ENCODE measurements at places on chromosomes 7 and 10. TPM values are rescaled to one million over a fixed set of nuclear protein-coding genes. Genes with fewer than 3 reads are reported as not detected.

AHR gene
- 7.3 TPM for polyA plus RNA-seq

MINDY4 gene
- 1.0 TPM for polyA plus RNA-seq

CREB5 gene
- not detected for polyA plus RNA-seq

SLC26A5 gene
- not detected for polyA plus RNA-seq

RNF32 gene
- 0.40 TPM for polyA plus RNA-seq

LYZL2 gene
- polyA plus RNA-seq, result not detected

DNA sequence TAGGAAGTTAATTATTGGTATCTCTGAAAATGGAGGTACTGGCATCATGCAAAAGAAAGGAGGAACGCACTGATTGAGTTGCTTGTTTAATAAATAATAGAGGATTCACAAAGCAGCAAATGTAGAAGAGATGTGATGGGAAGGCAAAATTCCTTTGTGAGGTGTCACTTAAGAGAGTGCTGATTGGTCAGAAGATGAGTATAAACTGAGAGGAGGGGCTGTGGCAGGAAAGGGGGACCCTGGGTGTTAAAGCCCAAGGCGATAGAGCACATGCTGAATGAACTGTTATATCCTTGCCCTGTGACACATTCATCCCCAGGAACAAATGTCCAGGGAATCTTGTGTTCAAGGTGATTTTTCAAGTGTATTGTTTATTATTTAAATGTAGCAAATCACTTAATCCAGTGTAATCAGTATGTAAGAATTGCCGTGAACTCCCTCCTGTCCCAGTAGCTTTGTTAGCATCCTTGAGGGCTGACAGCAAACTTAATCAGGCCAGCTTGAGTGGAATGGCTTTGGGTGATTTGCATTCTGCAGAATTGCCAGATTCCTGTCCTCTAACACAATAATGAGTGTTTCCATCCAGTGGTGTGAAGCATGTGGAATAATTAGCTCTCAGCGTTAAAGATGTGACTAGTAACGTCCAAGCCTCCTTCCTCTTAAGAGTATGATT lies 111.9 kb downstream of the CHN2 start:
- H3K27ac ChIP-seq, result no peak overlapping the region
- no peaks in the 10 kb centered on the region for H3K27me3 ChIP-seq
- H3K36me3 ChIP-seq, result no peaks in the 10 kb centered on the region
- H3K4me3 ChIP-seq, result no peak overlapping the region
- DNase-seq, result no peak
- no peaks in the 10 kb centered on the region for H3K4me1 ChIP-seq

DNA sequence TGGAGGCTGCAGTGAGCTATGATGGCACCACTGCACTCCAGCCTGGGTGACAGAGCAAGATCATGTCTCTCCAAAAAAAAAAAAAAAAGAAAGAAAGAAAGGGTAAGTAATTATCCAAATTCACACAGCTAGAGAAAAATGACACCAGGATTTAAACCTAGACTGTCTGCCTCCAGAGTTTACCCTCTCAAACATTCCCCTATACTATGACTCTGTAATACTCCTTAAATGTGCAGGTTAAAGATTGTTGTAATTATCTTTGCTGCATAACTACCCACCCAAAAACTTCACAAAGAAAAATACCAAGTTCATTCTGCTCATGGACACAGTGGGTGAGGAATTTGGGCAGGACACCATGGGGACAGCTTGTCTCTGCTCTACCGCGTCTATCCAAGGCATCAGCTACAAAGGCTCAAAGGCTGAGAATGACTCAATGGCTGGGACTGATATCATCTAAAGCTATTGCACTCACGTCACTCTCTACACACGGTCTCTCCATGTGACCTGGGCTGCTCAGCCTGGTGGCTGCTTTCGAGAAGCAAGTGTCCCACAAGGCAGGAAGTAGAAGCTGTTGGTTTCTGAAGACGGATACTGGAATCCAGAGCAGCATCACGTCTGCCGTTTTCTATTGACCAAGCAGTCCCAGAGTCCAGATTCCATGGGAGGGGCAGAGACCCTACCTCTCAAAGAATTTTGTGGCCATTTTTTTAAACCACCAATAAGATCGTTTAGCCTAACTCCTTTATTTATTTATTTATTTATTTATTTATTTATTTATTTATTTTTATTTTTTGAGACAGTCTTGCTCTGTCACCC lies 185.7 kb upstream of the AUTS2 start:
- H3K4me3 ChIP-seq, result no peak overlapping the region
- DNase-seq, result peak; percentile 1
- H3K27ac ChIP-seq, result no peak overlapping the region

GRCh38 chr10:24931236-24931635 lies 21.2 kb downstream of the PRTFDC1 start:
- H3K4me3 ChIP-seq, result no peak overlapping the region
- no peaks in the 10 kb centered on the region for H3K27me3 ChIP-seq
- H3K27ac ChIP-seq, result no peak overlapping the region
- H3K4me1 ChIP-seq, result peaks cover 5% of the 10 kb centered on the region

DNA sequence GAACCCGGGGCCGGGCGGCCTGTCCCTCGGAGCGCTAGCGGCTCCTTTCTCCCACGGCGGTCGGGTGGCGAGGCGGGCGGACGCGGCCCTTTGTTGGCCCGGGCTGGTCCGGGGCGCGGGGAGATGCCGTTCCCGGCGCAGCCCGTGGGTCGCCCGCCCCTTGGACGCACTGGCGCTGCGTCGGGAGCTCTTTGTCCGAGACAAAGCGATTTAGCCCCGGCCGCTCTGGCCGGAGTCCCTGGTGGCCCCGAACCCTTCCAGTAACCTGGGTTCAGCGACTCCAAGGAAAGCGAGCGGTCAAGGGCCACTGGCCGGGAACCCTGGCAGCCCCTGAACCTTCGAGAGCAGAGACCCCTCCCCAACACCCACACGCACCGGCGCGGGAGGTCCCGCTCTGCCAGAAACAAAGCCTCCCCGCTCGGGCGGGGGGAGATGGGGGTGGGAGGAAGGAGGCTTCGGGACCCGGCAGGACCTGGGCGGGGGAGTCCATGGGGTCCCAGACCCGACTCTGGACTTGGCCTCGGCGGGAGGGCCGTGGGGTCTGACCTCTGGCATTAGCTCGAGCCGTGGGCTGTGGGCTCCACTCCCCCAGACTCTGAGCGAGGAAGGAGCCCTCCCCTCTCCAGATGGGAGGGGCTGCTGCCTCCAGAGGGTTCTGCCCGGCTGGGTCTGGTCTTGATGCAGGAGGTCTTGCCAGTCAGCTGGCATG lies 836 bp downstream of the DPYSL4 start:
- H3K4me3 ChIP-seq, result no peak overlapping the region
- no peak for DNase-seq
- H3K27ac ChIP-seq, result no peak overlapping the region
- H3K36me3 ChIP-seq, result no peaks in the 10 kb centered on the region
- peaks cover 19% of the 10 kb centered on the region for H3K27me3 ChIP-seq
- H3K4me1 ChIP-seq, result peaks cover 8% of the 10 kb centered on the region

DNA sequence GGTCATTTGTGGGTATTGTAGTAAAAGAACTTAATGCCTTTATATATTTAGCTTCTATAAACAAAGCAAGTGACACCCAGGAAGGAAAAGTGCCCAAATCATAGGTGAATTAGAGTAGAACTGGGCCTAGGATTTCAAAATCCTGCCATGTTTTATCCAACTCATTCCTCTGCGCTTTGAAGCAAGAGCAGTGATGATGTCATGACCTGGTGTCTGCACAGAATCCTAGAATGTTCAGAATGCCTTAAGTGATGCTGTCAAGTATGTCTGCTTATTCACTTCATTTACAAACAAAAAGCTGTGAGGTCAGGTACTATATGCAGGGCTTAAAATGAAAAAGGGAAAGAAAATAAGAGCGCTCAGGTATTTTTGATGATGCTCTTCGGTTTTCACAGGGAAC lies 737.2 kb upstream of the ANKRD30A start:
- H3K4me3 ChIP-seq, result no peak overlapping the region
- no peak overlapping the region for H3K27ac ChIP-seq
- no peak for DNase-seq
- H3K4me1 ChIP-seq, result no peaks in the 10 kb centered on the region

DNA sequence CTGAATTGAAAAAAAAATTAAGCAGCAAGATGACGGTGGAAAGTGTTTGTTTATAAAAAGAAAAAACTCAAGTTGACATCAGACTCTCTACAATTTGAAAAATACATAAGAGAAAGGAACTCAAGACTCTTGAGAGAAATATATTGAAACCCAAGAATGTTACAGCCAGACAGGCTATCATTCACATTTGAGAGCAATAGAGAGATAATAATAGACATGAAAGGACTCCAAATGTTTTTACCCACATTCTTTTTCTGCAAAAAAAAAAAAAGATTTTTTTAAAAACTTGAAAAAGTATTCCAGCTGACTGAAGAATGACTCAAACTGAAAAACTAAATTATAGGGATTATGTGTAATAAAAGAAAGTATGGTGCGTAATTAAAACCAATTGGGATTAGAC lies 532.4 kb downstream of the INHBA start:
- no peak overlapping the region for H3K27ac ChIP-seq
- H3K36me3 ChIP-seq, result no peaks in the 10 kb centered on the region
- H3K27me3 ChIP-seq, result no peaks in the 10 kb centered on the region
- no peaks in the 10 kb centered on the region for H3K4me1 ChIP-seq
- no peak for DNase-seq

DNA sequence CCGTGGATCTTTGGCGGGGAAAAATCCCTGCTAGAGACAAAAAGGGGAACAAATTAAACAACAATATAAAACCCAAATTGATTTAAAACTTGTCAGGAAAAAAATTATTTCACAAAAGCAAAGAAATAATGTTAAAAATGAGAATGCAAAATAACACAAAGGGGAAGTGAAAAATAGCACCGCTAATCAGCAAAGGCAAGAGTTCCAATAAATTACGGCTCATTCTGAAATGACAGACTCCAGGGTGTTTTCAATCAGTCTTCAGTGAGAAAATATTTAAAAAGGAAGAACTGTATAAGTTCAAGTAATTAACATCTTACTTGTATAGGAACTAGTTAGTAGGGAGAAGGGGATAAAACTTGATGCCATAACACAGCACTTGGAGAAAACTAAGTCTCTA lies 336.8 kb downstream of the LRRTM3 start:
- no peak for DNase-seq
- no peaks in the 10 kb centered on the region for H3K27me3 ChIP-seq
- H3K27ac ChIP-seq, result no peak overlapping the region
- H3K4me1 ChIP-seq, result no peaks in the 10 kb centered on the region

- H3K36me3 ChIP-seq, result no peaks in the 10 kb centered on the region
- peaks cover 27% of the 10 kb centered on the region for H3K4me1 ChIP-seq
- no peak for DNase-seq
Measured at GRCh38 chr10:29634764-29635625, at the start of gene SVIL. Gene SVIL (minus strand): TSS chr10:29634971. CDS start chr10:29555058, 79,913 bp downstream.

GRCh38 chr10:3654496-3654895 lies 130.5 kb downstream of the KLF6 start:
- H3K36me3 ChIP-seq, result no peaks in the 10 kb centered on the region
- no peaks in the 10 kb centered on the region for H3K27me3 ChIP-seq
- no peaks in the 10 kb centered on the region for H3K4me1 ChIP-seq
- DNase-seq, result no peak
- H3K27ac ChIP-seq, result no peak overlapping the region

DNA sequence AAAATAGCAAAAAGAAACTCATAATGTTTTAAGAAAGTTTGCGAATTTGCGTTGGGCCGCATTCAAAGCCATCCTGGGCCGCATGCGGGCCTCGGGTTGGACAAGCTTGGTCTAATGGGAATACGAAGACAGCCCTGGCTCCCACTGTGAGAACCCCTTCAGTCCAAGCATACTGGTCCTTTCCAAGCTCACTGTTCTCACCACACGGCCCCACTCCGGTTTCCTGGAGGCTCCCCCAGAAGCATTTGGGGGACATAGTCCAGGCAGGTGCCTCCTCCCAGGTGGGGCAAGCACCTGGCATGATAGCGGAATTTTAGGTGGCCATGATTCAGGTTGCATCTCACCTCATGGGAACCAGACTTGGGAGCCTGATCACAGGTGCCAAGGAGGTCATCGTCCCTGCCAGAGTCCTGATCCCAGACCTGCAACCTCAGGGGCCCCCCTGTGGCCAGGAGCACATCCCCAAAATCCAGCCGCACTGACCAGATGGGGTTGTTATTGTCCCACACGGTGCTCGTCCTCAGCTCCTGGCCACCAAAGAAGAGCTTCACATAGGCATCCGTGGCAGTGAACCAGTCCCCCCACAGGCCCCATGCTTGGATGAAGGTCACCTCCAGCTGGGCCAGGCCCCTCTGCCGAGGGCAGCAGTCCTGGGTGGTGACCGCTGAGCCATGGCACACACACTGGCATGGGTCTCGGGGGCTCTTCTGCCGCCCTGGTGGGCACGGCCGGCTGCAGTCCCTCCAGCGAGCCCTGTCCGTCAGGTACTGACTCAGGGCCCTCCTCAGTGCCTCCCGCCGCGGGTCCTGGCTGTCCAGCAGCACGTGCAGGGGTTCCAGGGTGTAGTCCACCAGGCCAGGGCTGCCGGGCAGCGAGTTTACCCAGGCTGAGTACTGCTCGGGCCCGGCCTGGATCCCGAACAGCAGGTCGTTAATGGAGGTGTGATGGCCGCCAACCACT lies 4.4 kb downstream of the PRF1 start:
- no peaks in the 10 kb centered on the region for H3K27me3 ChIP-seq
- no peak overlapping the region for H3K4me3 ChIP-seq
- no peak for DNase-seq

- H3K4me3 ChIP-seq, result no peak overlapping the region
- H3K27me3 ChIP-seq, result no peaks in the 10 kb centered on the region
Measured at GRCh38 chr7:11665357-11665756, 166.6 kb downstream of the THSD7A start.

GRCh38 chr10:71771821-71772617 lies 1.3 kb downstream of the VSIR start:
- H3K27me3 ChIP-seq, result no peaks in the 10 kb centered on the region
- DNase-seq, result peak; percentile 55
- H3K4me1 ChIP-seq, result peaks cover 81% of the 10 kb centered on the region
- H3K4me3 ChIP-seq, result peak overlapping the region; percentile 94

- H3K27ac ChIP-seq, result no peak overlapping the region
- DNase-seq, result no peak
- no peak overlapping the region for H3K4me3 ChIP-seq
- H3K27me3 ChIP-seq, result peaks cover 8% of the 10 kb centered on the region
Measured at GRCh38 chr7:151264615-151265014, 16.1 kb upstream of the SMARCD3 start.

- H3K36me3 ChIP-seq, result no peaks in the 10 kb centered on the region
- no peak for DNase-seq
- H3K4me1 ChIP-seq, result no peaks in the 10 kb centered on the region
- H3K27ac ChIP-seq, result no peak overlapping the region
- no peak overlapping the region for H3K4me3 ChIP-seq
Measured at GRCh38 chr7:119708891-119709290, 564.1 kb upstream of the KCND2 start.

DNA sequence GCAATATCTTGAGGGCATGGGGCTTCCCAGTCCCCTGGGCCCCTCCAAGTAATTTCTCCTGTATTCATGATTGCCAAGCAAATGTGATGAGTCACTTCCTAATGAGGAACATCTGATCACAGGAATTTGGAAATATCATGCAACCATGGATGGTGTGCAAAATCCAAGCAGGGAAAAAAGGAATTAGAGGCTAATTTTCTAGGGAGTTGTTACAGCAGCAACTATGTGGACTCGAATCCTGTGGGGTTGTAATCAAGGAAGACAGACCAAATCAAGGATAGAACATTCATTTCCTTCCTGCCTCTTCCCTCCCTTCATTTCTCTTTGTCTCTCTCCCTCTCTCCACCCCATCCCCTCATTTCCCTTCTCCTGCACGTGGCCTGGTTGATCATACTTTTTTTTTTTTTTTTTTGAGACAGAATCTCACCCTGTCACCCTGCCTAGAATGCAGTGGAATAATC lies 23.9 kb upstream of the AGFG2 start:
- DNase-seq, result no peak
- no peak overlapping the region for H3K27ac ChIP-seq
- peaks cover 36% of the 10 kb centered on the region for H3K4me1 ChIP-seq
- H3K4me3 ChIP-seq, result no peak overlapping the region

- H3K4me1 ChIP-seq, result no peaks in the 10 kb centered on the region
- H3K27ac ChIP-seq, result peak overlapping the region; percentile 67
- no peak for DNase-seq
- no peaks in the 10 kb centered on the region for H3K27me3 ChIP-seq
- no peaks in the 10 kb centered on the region for H3K36me3 ChIP-seq
Measured at GRCh38 chr7:32670110-32671025, 175.1 kb downstream of the AVL9 start.
